Activated naive CD4-positive, alpha-beta T cell (primary cell): ENCODE measurements at places on chromosomes 1 and 21.

GRCh38 chr1:33606272-33606671 is 133.8 kb downstream of the ZSCAN20 start:
- DNase-seq: no peak

DNA sequence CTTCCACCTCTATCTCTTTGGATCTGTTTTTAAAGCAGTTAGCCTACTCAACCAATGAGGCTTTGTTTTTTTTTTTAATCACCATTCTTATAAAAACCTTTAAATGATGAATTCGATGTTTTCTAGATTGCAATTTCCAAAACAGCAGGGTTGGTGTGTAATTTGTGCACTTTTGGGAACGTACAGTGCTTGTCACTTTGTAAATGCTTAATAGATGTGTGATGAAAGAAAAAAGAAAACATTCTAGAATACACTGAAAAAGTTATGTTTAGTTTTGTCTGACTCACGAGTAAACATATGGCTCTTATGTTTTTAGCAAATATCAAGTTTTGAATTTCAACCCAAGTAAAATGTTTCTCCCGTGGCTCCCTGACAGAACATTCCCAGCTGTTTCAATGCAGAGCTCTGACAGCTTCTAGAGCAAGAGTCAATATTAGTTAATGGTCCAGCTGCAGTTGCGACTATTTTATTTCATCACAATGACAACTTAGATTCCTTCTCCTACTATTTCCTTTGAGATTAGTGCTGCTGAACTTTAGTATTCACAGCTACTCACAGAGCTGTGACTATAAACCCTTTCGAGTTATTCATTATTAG is 362.5 kb upstream of the ADAMTS5 start:
- no peak for DNase-seq

DNA sequence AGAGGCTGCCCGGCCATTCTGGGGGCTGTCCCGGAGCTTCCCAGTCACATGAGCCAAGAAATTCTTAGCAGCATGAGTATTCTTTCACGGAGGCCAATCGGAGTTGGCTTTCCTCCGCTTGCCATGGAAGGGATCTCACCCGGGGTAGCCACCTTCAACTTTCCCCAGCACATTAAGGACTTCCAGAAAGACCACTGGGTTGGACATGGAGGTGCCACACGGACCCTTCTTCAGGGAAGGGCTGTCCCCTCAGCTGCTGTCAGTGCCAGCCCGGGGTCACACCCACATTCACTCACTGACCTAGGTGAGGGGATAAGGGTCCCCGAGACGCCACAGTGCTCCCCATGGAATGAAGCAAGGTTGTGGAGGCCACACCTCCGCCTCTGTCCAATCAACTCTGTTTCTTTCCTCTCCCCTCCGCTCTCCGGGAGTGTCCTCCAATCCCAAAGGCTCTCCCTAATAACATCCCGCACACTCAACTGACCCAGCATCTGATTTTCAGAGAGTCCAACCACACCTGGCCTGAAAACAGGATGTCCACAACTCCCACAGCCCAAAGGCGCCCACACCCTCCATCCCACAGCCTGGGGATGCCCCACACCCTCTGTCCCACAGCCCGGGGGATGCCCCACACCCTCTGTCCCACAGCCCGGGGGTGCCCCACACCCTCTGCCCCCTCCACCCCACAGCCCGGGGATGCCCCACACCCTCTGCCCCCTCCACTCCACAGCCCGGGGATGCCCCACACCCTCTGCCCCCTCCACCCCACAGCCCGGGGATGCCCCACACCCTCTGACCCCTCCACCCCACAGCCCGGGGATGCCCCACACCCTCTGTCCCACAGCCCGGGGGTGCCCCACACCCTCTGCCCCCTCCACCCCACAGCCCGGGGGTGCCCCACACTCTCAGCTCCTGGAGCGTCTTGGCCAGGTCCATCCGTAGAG is 19.4 kb downstream of the RSPH1 start:
- no peak for DNase-seq

DNA sequence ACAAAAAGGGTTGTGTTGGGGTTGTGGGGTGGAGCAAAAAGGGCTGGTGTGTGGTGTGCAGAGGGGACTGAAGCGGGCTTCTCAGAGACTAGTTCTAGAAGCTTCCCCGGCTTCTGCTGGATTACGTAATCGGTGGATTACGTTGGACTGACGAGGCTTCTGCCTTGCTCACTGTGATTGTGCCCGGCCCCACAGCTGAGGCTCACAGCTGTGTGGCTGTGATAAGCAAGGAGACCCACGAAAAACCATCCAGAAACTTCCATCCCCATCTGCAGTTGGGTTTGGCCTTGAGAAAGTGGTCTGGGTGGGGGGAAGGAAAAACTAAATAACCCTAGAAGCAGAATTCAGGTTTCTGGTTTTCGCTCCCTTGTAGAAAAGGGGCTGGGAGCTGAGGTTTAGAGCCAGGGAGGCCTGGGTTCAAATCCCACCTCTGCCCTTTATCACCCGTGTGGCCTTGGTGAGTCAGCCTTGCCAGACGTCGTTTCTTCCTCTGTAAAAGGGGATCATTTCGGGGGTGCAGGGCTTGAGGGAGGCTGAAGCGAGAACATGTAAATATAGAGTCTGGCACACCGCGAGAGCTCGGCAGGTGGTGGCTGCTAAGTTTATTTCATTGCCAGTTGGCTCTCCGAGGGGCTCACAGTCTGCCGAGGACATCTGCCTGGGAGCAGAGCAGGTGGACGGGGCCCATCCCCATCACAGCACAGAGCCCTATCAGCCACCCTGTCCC is 30.4 kb upstream of the DISP3 start:
- no peak for DNase-seq

GRCh38 chr1:246193537-246193936 is 313.5 kb downstream of the SMYD3 start:
- no peak for DNase-seq
